Skin of body (tissue), 3 donors: ENCODE measurements at places on chromosomes 2 and 18. TPM values are rescaled to one million over a fixed set of nuclear protein-coding genes. Genes with fewer than 3 reads are reported as not detected.

GALNT3 gene
- 20.3 TPM for total RNA-seq

FAHD2A gene
- 14.1 TPM for total RNA-seq

NOTO gene
- not detected for total RNA-seq

- no peak for DNase-seq
These were observed 10.5 kb downstream of the GDF7 start for GRCh38 chr2:20677301-20678085.

- DNase-seq: no peak
These were observed 200.3 kb downstream of the DPP4 start for GRCh38 chr2:161873707-161874106.

CYP26B1 gene
- total RNA-seq: 25.9 TPM

DNA sequence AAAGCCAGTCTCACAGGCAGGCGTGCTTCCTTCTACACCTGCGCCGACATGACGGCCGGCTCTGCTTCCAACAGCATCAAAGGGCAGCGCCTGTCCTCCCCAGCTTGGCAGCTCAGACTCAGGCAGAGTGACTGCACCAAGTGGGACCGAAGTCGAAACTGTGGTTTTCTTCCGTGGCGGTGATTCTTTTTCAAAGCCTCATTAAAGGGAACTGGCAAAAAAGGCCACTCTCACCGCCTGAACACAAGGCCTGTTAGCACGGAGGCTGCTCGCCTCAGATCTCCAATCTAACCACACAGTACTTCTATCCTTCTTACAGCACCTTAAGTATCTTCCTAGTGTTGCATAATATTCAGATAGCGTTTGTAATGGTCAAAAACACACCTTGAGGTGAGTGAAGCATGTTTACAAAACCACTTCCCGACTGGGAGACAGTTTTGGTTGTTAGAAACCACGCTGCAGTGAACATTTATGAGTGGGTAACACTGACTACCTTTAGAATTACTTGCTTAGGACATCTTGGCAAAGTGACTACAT, 236.4 kb downstream of the HDAC4 start:
- no peak for DNase-seq

- no peak for DNase-seq
These were observed 40.6 kb upstream of the ACYP2 start for GRCh38 chr2:54074606-54075341.

DNA sequence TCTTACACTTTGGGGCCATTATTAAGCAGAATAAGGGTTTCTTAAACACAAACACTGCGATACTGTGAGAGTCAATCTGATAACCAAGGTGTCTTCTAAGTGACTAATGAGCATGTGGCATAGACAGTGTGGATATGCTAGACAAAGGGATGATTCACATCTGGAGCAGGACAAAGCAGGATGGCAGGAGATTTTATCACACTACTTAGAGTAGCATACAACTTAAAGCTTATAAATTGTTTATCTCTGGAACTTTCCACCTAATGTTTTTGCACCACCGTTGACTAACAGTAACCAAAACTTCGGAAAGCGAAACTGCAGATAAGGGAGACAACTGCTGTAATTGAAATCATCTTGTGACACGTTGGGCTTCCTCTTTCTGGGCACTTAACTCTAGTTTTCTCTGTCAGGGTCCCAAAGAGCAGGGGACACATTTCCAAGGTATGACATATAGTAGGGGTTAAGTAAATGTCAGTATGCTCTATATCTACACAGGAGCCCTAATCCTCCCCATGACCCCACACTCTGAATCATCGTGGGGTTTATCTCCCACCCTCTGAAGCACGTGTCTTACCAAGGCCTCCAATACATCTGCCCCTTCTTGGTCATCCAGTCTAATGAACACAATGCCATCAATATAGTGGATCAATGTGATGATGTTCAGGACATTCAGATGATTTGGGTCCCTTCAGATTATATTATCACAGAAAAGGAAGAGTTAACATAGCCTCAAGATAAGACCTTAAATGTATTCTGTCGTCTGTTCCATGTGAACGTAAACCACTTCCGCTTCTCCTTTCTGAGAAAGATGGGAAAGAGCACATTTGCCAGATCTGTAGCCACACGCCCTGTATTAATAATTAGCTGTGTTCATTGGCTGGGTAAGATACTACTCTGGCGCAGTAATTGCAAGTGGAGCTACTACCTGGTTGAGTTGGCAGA, 78.7 kb downstream of the FTCDNL1 start:
- no peak for DNase-seq

KCNJ13 gene
- total RNA-seq: 0.79 TPM
